ENCODE measurements at places on chromosomes 12 and 14.

DNA sequence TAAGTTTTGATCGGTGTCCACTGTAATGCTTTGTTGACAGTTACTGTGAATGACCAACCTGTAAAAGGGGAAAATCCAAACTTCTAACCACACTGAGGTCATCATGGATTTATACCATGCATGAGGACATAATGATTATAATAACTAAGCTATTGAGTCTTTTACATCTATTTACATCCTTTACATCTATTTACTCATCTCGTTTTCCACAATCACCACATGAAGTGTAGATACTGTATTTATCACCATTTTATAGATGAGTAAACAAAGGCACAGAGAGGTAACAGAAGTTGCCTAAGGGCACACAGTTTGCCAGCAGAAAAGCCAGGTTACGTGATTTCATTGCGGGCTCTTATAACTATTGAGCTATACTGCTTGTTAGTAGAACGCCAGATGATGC, 27.9 kb upstream of the EID3 start:
- DNase-seq, result no peak

DNA sequence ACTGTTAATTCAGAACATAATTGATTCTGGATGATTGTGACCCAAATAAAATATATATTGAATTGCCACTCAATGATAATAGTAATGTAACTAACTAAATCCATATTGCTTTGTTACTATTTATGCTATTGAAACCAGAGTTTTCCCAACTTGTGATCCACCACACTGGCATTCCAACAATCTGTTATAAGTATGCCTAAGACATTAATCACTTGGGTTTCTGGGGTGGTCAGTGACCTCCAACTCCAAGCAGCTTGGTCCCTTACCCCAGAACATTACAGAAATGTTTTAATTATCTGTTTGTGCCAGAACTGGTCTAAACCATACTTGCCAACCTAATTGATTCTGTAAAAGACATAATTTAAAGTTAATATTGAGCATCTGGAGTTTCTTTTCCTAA, 14.6 kb downstream of the CAPS2 start:
- no peak for DNase-seq

DNA sequence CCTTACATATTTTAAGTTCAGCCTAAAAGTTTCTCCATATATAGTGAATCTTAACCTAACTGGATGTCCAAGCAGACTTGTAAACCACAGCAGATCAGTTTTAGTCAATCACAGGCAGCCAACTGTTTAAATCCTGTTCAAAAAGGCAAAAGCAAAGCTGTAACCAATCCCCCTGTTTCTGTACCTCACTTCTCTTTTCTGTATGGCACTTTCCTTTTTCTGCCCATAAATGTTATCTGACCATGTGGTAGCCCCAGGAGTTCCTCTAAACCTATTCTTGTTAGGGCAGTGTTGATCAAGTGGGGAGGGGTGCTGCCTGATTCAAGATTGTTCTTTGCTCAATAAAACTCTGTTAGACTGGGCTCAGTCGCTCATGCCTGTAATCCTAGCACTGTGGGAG, 8.5 kb upstream of the DACT1 start:
- no peak for DNase-seq

DNA sequence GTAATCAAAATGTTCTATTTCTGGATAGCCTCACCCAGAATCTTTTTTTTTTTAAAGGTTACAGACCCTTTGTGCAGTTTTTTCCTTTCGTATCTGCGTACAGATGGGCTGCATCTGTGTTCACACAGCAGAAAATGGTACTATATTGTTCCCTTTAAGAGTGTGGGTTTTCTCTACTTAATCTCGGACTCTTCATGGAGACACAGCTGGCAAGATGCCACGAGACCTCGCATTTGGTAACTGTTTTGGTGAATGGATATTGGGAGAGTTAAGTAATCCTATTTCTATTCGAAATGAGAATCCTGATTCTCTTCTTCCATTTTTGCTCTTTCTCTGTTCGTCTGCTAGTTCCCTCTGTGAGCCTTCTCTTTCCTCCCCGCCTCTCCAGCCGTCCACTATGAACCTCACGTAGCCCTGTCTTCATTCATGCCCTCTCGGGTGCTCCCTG, 85.7 kb downstream of the SAMD4A start:
- DNase-seq, result no peak

- DNase-seq, result no peak
Observed at GRCh38 chr12:4960030-4960429, 50.3 kb downstream of the KCNA1 start.

DNA sequence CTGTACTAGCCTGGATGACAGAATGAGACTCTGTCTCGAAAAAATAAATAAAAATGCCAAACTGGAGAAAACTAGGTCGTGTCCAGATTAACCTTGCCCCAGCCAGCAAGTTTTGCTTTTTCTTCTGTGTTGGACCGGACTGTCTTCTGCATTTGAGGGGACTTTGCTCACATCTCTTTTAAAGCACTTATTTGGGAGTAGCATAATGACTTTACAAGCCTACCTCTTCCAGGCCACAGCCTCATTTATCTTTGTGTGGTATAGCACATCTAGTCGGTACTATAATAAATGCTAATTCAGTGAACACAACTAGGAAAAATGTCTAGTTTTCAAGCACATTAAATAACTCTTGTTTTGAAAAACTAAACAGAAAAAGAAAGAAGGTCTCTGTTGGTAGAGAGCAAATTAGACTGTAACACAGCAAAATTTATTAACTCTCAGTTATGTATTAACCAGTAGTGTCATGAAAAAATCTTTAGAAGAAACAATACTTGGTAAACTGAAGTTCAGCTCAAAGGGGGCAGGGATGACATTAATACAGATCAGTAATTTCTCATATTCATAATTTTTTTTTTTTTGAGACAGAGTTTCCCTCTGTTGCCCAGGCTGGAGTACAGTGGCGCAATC, 52.0 kb downstream of the WDHD1 start:
- DNase-seq, result no peak

GRCh38 chr12:57124261-57124877, 3.9 kb upstream of the LRP1 start:
- DNase-seq, result no peak

GRCh38 chr12:68352067-68352466, 19.9 kb upstream of the MDM1 start:
- DNase-seq, result no peak

GRCh38 chr12:108563136-108563803, 874 bp downstream of the ISCU start:
- peak; percentile 87 for DNase-seq

DNA sequence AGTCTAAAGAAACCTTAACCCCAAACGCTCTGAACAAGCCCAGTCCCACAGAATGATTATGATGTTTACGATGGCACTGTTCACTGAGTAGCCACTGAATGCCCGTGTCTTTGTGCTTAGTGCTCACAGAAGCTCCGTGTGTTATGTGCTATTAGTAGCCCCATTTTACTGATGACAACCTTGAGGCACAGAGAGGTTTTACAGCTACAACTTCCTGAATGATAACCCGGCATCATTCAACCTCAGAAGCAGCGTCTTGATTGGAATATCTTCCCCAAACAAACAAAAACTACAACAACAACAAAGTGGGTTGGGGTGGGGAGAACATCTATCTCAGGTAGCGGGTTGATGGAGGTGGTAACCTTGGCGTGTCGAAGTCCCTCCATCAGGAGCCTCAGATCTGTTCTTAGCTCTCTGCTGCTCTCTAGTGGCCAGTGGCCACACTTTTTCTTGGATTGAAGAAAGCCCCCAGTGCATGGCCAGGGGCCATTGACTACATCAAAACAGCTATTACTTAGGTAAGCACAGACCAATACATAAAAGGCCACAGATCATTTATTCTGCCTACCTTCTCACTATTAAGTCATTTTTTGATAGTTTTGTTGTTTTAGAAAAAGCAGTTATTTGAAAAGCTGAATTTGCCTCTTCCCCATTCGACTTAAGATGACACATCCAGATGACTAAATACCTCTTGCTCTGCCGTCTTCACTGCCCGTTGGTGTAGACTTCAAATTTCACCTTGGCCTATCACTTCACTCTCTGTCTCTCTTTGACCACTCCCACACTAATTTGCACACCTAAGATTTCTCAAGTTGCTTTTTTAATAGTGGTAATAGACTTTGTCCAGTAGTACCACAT, 376.9 kb downstream of the GALC start:
- DNase-seq, result no peak

DNA sequence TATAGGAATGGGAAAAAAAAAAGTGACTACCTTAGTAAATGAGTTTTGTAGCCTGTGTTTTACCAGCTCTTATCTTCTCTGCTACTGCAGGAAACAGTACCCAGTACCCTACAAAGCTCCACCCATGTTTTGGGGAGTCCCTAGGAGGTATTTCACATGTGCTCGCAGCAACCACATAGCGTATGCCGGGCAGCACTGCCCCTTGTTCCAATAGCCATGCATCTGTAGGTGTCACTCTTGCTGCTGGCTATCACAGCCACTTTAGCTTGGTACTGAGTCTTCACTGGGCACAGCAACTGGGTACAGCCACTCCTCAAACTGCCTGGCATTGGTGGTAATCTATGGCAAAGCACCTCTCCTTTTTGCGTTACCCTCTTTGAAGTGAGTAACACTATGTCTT, 2.0 kb upstream of the MDM1 start:
- DNase-seq, result no peak

GRCh38 chr12:56193025-56193578, 3.8 kb upstream of the SMARCC2 start:
- no peak for DNase-seq

- no peak for DNase-seq
Observed at GRCh38 chr12:59055204-59055860, 135.0 kb upstream of the LRIG3 start.

Data from upper lobe of right lung (tissue), 1 donor.